Posterior vena cava (tissue), 2 donors: ENCODE measurements at places on chromosomes 5 and 9.

- no peak for DNase-seq
These were observed 335.8 kb upstream of the TRPC7 start for GRCh38 chr5:136701191-136701590.

- no peak for DNase-seq
These were observed 7.6 kb upstream of the GRPEL2 start for GRCh38 chr5:149337736-149338135.

DNA sequence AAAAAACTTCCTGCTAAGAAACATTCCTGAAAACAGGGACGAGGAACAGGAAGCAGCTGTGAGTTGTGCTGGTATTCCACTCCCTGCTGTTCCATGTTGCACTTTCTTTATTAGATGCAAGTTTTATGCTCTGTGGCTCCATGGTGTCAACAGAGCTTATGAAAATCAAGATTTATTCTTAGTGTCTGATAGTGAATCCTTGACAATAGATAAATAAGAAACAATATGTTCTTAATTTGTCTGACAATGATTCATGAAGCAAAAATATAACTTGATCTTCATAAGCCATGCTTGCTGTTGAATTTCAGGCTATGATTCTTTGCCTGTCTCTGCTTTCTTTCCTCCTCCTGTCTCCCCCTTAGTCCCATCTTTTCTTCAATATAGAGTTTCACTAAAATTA, 119.6 kb downstream of the DROSHA start:
- DNase-seq: no peak

- DNase-seq: no peak
These were observed 30.5 kb upstream of the CSF1R start for GRCh38 chr5:150116667-150117400.

GRCh38 chr9:2413160-2413805, 208.3 kb upstream of the VLDLR start:
- no peak for DNase-seq

GRCh38 chr5:114255260-114255659, 106.6 kb upstream of the KCNN2 start:
- DNase-seq: no peak

GRCh38 chr9:84261070-84261746, 79.3 kb downstream of the SLC28A3 start:
- DNase-seq: peak; percentile 93

DNA sequence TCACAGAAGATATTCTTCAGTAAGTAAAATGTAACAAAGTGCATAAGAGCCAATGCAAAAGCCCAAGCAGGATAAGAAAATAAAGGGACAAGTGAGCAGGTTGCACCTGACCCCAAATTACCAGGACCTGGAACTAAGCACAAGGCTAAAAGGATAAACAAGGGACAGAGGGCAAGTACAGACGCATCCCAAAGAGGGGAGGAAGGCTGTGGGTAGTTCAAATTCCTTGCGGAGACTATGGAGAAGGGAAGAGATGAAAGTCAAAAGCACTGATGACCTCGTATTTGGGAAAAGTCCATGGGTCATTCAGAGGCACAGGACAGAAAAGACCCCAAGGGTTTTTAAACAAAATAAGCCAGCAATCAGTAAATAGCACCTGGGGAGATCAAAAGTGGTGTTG, 11.8 kb downstream of the ELAVL2 start:
- no peak for DNase-seq

- DNase-seq: no peak
These were observed 245.3 kb downstream of the ENC1 start for GRCh38 chr5:74394916-74395880.
